ENCODE measurements at places on chromosomes 6 and 20.
A peak's percentile ranks its signal among the peaks of the same experiment; 100 is the strongest.

GRCh38 chr20:61037498-61037897 is 214.6 kb upstream of the CDH4 start:
- DNase-seq: no peak

DNA sequence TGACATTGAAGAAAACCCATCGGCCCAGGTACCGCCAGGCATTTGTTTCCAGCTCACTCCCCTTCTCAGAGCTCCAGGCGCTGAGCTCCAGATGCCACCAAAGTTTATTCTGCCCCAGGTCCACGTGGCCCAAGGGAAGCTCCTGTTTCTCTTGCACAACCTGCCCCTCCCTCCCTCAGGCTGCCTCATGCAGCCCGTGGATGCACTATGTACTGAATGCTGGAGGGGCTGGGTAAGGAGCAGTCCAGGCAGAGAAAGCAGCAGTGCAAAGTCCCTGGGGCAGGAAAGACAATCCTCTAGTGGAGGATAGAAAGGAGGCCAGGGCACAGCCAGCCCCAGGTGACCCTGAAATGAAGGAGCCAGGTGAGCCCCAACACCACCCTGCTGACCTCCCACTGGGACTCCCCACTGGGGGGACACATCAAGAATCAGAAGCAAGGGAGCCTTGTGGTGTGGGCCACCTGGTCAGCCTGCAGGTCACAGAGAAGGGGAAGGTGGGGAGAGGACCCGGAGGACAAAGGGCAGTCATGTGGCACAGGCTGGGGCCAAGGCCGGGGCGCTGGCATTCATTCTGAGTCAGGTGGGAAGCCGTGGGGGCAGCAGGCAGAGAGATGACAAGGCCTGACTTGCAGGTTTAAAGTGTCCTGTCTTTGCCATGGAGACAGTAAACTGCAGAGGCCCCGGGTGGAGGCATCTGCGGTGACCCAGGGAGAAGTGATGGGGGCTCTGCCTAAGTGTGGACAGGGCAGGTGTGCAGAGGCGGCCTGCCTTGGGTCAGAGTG is 230.1 kb downstream of the PREX1 start:
- no peak for DNase-seq

DNA sequence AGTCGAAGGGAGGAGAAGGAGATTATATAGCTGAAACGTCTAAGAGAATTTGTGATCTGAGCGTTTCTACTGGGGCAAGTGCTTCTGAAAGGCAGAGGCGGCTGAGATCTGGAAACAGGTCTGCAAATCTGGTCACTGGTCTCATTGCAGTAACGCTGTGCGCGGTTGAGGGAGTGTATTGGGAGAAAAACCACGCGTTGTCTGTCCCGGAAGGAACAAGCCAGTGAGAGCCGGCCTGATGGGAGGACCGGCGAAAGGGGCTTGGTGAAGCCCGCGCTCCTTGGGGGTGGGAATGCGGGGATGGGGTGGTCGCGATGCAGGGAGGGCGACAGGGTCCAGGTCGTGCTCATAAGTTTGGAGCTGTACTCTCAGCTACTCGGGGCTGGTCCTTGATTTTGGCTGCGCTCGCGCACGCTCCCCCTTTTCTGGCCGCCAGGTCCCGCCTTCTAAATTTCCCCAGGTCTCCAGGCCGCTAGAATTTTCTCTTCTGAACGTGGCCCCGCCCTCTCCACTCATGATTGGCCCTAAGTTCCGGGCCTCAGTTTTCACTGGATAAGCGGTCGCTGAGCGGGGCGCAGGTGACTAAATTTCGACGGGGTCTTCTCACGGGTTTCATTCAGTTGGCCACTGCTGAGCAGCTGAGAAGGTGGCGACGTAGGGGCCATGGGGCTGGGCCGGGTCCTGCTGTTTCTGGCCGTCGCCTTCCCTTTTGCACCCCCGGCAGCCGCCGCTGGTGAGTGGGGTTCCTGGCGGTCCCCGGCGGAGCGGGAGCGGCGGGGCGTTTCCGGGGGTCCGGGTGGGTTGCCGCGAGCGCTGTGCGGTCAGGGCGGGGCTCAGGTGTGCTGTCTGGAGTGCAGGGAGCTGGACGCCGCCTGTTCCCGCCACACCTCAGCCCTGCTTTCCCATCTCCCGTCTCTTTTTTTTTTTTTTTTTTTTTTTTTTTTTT is at the start of gene MICB:
MICB (plus strand) TSS at position 615 of the 946 bp plus-strand sequence; CDS start at position 664, 49 bp downstream.
- DNase-seq: peak; percentile 61

DNA sequence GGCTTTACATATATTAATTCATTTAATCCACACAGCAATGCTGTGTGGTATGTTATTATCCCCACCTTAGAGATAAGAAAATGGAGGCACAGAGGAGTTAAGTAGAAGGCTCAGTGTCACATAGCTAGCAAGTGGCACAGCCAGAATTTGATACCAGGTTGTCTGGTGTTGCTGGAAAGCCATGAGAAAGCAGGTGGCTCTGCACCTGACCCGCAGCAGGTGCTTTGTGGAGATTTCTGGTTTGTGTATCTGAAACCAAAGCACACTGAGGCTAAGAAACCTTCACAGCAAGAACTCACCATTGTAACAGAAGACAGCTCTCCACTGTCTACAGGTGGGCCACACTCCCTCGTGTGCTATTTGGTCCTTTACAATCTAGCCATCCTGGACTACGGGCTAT is 7.5 kb downstream of the ELMO2 start:
- no peak for DNase-seq

GRCh38 chr6:8875986-8876385 is 440.6 kb upstream of the SLC35B3 start:
- no peak for DNase-seq

GRCh38 chr6:57182017-57182432 is 9.9 kb downstream of the BAG2 start:
- DNase-seq: no peak

GRCh38 chr20:36304786-36305495 is 1.2 kb upstream of the DLGAP4 start:
- DNase-seq: no peak

DNA sequence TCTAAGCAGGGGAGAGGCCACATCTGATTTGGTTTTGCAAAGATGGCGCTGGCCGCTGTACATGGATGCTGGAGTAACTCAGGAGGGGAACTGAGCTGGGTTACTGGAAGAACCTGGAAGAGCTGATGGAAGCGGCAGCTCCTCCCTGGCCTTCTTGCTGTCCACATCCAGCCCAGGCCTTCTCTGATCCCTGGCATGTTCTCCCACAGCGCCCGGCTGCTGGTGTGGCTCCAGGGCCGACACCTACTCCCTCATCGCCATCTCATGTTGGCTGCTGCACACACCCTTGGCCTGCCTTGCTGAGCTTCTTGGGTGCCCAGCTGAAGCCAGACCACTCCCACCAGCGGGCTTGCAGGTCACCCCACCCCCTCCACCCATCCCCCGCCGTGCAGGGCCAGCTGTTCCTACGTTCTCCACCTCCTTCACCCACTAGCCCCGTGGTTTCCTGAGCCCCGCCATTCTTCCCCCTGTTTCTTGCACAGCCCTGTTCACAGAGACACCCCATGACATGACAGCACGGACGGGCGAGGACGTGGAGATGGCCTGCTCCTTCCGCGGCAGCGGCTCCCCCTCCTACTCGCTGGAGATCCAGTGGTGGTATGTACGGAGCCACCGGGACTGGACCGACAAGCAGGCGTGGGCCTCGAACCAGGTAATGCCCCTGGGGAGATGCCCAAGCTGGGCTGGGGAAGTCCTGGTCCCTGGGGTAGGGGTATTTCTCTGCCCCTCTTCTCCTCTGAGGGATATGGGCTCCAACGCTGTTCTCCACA is 28.4 kb downstream of the VSTM2L start:
- DNase-seq: no peak

GRCh38 chr6:170152124-170152926 is 138.6 kb downstream of the DLL1 start:
- no peak for DNase-seq

DNA sequence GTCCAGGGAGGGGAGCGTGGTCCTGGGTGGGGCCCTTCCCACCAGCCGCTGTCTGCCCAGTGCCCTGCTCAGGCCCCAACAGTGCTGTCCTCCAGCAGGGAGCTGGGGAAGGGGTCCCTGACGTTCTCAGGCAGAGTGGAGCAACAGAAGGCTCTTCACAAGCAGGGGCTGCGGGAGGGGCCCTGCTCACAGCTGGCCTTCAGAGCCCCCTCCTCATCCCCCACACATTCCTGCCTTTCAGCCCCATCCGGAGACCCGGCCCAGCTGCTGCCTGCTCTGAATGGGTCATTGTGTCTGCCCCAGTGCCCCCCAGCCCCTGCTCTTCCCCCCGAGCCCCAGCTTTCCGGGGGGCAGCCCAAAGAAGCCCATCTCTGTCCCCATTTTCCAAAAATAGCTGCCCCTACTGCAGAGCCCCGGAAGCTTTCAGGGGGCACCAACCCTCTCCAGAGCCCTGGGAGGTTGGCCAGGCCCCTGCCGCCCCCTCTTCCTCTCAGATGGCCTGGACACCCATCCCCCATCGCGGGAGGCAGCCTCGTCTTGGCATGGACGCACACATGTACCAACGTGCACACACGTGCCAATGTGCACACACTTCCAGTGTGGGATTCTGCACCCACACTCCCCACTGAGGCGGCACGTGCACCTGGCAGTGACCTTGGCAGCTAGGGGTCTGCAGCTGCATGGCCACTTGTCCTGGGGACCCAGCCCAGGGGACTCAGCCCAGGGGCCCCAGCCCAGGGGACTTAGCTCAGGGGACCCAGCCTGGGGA is 3.7 kb downstream of the COL20A1 start:
- DNase-seq: no peak

DNA sequence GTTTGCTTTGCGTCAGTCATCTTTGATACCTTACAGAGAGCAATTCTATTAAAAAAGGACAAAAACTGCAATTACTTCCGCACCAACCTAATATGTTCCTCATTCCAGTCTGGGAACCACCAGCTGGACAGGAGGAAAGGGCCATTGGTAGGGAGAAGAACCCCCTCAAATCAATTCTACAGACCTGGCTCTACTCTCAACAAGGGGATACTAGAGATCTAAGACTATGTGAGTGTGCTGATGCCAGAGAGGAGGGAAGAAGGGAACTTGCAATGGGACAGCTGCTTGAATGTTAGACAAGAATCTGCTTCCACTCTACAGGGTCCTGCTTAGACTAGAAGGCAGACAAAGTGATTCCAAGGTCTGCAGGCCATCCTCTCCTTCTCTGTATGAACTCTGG is 13.3 kb downstream of the MRPS18A start:
- DNase-seq: no peak

- DNase-seq: no peak
These were observed 920 bp upstream of the WTAP start for GRCh38 chr6:159726255-159726917.

DNA sequence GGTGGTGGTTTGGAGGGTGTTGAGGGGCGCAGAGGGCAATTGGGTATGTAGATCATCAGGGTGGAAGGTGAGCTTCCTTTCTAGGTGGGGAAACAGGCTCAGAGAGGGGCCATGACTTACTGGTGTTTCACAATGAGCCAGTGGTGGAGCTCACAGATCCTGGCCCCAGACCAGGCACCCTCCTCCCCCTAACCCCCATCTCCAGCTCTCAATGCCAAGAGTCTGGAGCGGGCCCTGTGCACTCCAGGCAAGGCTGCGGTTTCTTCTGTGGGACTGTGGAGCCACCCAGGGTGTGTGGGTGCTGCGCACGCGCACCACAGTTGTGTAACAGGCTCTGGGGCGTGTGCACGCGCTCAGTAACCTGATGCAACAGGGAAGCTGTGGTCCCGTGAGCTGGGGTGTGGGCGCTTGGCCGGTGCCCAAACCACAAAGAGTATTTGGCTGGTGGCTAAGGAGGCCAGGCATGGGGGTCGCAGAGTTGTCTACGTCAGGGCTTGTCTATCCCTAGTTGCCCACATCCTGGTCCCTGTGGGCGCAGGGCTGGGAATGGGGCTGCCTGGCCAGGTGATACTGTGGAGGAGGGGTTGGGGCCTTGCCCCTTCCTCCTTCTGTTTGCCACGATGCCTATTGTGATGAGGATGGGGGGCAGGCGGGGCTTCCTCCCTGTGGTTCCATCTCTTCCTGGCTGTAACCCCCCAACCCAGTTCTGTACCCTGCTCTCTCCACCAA is 37.5 kb upstream of the MRPS18A start:
- DNase-seq: peak; percentile 67

- no peak for DNase-seq
These were observed 337.0 kb downstream of the CDH26 start for GRCh38 chr20:60295214-60295613.

GRCh38 chr6:81638366-81638765 is 114.1 kb downstream of the TENT5A start:
- DNase-seq: no peak

GRCh38 chr6:165580136-165580535 is 82.9 kb downstream of the PDE10A start:
- no peak for DNase-seq

- no peak for DNase-seq
These were observed 368.3 kb upstream of the SASH1 start for GRCh38 chr6:147974376-147974775.

GRCh38 chr6:167469672-167470071 is 144.8 kb downstream of the TTLL2 start:
- no peak for DNase-seq

DNA sequence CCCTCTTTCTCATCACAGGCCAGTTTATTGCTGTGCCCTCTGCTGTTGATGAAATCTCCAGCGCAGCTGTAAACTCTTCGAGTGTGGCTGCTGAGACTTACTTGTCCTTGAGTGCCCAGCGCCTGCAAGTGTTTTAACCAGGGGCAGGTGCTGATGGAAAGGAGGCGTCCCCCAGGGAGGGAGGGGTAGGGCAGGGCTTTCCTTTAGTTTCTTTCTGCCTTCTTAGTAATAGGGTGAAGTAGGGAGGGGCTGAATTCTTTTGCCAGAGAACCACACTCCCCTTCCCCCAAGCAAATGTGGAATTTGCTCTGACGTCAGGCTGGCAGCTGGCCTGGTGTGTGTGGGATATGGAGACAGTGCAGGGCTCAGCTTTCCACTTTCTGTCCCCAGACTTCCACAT is 61.2 kb downstream of the IGF2R start:
- no peak for DNase-seq

DNA sequence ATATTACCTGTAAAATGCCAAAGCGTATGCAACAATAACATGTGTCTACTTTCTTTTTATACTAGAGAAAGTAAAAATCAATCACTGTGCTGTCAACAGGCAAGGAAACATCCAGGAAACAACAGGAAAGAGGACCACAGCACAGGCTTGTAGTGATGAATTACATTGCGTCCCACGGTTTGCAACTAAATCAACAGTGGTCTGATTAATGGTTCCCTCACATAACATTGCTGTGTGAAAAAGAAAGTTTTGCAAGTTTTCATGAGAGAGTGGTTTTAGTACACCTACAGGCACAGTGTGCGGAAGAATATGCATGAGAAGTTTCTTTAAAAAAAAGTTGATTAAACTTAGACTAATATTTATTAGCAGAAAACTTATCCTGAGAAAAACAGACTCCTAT is 329.5 kb upstream of the HSF2 start:
- DNase-seq: no peak

GRCh38 chr20:5465604-5465927 is 148.8 kb upstream of the PROKR2 start:
- no peak for DNase-seq

GRCh38 chr6:17945111-17945510 is 42.3 kb downstream of the KIF13A start:
- no peak for DNase-seq
